Spleen (tissue), 13 donors: ENCODE measurements at places on chromosomes 5 and 9. TPM values are rescaled to one million over a fixed set of nuclear protein-coding genes. Genes with fewer than 3 reads are reported as not detected.

The AGXT2 gene
- not detected for total RNA-seq

DNA sequence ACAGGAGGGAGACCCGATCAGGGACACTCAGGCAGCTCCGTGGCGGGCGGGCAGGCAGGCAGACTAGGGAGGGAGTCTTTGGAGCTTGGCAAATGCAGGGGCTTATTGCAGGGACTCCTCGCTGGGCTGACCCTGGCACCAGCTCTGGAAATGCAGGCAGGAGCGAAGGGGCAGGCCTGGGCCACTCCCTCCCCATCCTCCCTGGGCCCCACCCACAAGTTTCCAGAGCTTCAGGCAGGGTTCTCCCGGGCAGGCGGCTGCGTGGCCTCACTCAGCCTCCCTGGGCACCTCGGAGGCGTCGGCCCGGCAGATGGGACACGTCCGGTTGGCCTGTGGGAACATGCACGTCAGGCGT is 8.5 kb downstream of the RNF44 start:
- no peak overlapping the region for H3K4me3 ChIP-seq
- H3K36me3 ChIP-seq, result peaks cover 83% of the 10 kb centered on the region
- H3K27ac ChIP-seq, result peak overlapping the region; percentile 100
- H3K27me3 ChIP-seq, result no peaks in the 10 kb centered on the region
- peak; percentile 82 for DNase-seq

- H3K27me3 ChIP-seq, result no peaks in the 10 kb centered on the region
- no peak overlapping the region for H3K27ac ChIP-seq
These were observed 114.4 kb downstream of the ZNF608 start for GRCh38 chr5:124631874-124632550.

DNA sequence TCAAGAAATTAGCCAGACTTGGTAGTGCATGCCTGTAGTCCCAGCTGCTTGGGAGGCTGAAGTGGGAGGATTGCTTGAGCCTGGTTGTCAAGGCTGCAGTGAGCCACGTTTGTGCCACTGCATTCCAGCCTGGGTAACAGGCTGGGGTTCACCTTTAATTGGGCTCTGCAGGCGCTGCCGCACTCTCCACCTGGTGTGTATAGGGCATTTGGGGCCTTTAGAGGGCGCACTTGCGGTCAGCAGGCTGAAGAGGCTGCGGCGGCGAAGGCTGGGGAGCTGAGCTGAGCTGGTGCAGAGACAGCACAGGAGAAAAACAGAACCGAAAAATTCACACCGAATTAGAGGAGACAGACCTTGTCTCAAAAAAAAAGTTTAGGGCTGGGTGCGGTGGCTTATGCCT is 31.2 kb downstream of the CDK7 start:
- peaks cover 41% of the 10 kb centered on the region for H3K36me3 ChIP-seq
- no peaks in the 10 kb centered on the region for H3K27me3 ChIP-seq
- H3K4me3 ChIP-seq, result no peak overlapping the region
- no peak overlapping the region for H3K27ac ChIP-seq
- DNase-seq, result peak; percentile 73

- H3K4me1 ChIP-seq, result peaks cover 38% of the 10 kb centered on the region
- no peaks in the 10 kb centered on the region for H3K36me3 ChIP-seq
- peak; percentile 99 for DNase-seq
- H3K4me3 ChIP-seq, result peak within 1 kb of the TSS; percentile 97
These were observed at the start of gene CAAP1 for GRCh38 chr9:26892251-26893029. Gene CAAP1 (minus strand): TSS chr9:26892802. CDS start chr9:26892715, 87 bp downstream.

DNA sequence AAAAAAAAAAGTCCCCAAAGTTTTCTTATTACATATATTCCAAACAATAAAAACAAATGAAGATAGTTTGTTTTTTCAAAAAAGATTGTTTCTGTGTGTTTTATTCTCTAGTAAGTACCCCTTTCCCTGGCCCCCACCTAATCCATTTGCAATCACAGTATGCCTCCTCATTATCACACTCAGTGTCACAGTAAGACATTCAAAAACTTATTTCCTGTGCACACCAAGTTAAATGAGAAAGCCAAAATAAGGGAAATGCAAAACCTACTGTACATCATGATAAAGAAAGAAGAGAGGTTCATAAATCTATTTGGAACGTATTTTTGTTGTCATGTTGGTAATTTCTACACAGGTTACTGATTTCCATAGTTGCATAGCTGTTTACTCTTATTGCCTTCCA is 62.3 kb downstream of the ST8SIA4 start:
- DNase-seq, result no peak
- H3K27ac ChIP-seq, result peak overlapping the region; percentile 64
- H3K4me3 ChIP-seq, result no peak overlapping the region
- H3K36me3 ChIP-seq, result no peaks in the 10 kb centered on the region
- H3K27me3 ChIP-seq, result no peaks in the 10 kb centered on the region

The MPDZ gene
- 20.7 TPM for total RNA-seq
